ENCODE measurements at places on chromosomes 5 and 9. TPM values are rescaled to one million over a fixed set of nuclear protein-coding genes. Genes with fewer than 3 reads are reported as not detected.

- no peak for DNase-seq
- no peaks in the 10 kb centered on the region for H3K36me3 ChIP-seq
- peaks cover 8% of the 10 kb centered on the region for H3K4me1 ChIP-seq
These were observed 5.0 kb downstream of the LCN1 start for GRCh38 chr9:135526089-135526729.

DNA sequence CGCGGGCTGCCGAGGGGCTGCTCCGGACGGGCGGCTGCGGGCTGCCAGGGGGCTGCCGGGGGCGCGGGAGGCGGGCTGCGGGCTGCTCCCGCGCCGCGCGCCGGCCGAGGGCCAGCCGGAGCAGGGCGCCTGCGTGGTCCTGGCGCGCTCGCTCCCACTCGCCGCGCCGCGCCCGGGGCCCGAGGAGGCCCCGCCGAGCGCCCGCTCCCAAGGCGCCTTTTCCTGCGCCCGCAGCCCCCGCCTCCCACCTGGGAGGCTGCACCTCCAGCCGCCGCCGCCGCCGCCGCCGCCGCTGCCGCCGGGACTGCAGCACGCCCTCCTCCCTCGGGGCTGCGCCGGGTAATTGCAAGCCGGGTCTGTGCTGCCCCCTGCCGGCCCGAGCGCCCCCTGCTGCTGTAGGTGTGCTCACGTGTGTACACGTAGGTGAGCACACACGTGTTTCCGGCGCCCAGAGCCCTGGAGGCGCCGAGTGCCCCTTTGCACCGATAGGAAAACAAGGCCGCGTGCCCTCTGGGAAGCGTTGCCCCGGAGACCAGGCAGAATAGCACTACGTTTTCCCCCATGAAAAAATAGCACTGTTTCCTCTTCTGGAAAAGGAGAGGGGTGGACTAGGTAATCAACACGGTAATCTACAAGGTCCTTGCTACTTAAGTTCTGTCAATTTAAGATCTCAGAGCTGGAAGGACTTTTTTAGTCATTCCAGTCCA lies at the start of gene EPB41L4B:
EPB41L4B (minus strand) TSS at position 318 of the 707 bp plus-strand sequence. CDS start 613 bp downstream, outside the sequence.
- H3K36me3 ChIP-seq: no peaks in the 10 kb centered on the region
- peaks cover 69% of the 10 kb centered on the region for H3K27me3 ChIP-seq
- H3K27ac ChIP-seq: no peak within 1 kb of the TSS
- peaks cover 9% of the 10 kb centered on the region for H3K4me1 ChIP-seq
- H3K4me3 ChIP-seq: peak within 1 kb of the TSS; percentile 92

The HBEGF gene
- total RNA-seq: 2.4 TPM

The ALDH1A1 gene
- total RNA-seq: 0.14 TPM
